ENCODE measurements at places on chromosomes 16 and 17.
A peak's percentile ranks its signal among the peaks of the same experiment; 100 is the strongest.

- DNase-seq = no peak
Observed at GRCh38 chr17:38922538-38923297, 2.7 kb upstream of the LASP1NB start.

GRCh38 chr16:71669926-71670536, 44.0 kb downstream of the MARVELD3 start:
- DNase-seq = no peak

GRCh38 chr16:4414187-4414917, 2.0 kb downstream of the CORO7 start:
- peak; percentile 79 for DNase-seq

DNA sequence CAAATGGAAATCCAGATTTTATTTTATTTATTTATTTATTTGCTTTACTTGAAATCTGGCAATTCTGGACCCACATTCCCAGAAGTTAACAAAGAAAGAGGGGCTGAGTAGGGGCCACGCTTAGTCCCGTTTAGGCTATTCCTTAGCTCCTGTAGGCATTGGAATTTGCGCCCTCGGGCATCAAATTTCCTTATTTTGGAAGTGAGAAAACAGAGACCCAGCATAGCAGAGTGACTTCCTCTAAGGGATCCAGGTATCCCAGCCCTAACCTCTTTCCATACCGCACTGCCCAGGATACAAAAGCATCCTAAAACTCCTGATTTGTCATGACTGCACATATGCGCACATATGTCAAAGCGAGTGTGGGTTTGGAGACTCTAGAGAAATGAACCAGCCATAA, 19.0 kb upstream of the SMG1 start:
- DNase-seq = no peak

DNA sequence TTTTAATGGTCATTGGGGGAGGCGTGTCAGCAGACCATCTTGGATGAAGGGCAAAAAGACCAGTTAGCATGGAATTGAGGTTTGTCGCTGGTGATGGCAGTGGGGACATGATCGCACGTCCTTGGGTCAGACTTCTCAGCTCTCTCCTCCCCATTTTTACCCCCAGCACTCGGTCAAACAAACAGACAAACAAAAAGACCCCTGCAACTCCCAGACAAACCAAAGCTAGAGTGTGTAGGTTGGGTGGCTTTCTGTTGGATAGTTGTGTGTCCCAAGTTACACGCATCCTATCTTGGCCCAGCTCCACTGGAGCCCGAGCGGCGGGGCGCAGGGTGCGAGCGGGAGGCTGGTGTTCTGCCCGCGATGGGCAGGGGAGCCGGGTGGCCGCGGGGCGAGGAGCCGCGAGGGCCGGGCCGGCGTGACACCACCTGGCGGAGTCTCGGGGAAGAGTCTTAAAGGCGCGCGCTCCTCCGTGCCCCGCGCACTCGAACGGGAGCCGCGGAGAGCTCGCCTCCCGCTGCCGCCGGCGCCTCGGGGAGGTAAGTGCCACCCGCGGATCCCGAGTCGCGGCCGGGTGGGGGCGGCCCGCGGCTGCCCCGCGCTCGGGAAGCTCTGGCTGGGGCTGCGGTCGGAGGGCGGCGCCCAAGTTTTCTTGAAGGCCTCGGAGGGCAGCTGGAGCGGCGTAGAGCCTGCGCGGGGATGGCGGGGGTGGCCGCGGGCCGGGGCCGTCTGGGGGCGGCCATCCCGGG, 18.5 kb upstream of the NTN1 start:
- no peak for DNase-seq

Measured in CD4-positive, alpha-beta T cell treated with Interferon alpha-2 for 1 hour (primary cell).